Lower leg skin (tissue), 4 donors: ENCODE measurements at places on chromosomes 16 and 17. TPM values are rescaled to one million over a fixed set of nuclear protein-coding genes. Genes with fewer than 3 reads are reported as not detected.

The NEUROD2 gene
- not detected for total RNA-seq

The EPX gene
- total RNA-seq = not detected

The KLHL10 gene
- total RNA-seq = not detected

The CD300H gene
- total RNA-seq = not detected

The MYO15A gene
- total RNA-seq = 0.47 TPM
